ENCODE measurements at places on chromosomes 16 and 17.
A peak's percentile ranks its signal among the peaks of the same experiment; 100 is the strongest.

DNA sequence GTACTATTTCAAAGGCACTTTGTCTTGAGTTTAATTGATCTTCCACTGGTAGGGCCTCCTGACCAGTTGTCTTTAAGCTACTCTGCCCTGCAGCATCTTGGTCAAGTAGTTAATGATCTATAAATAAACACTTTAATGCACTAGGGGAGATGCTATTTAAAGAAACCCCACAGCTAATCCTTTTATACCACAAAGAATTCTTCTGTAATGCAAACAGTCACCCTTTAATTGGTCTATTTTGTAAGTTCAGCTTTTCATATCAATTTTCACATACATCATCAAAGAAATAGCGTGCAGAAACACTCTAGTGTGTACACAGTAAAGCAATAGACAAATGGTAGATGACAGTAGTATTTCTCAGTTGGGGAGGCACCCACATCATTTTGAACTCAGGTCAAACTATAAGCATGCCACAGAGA lies 70.3 kb downstream of the PMP22 start:
- DNase-seq = no peak

- DNase-seq = no peak
Observed at GRCh38 chr17:860805-861204, 78.7 kb downstream of the MRM3 start.

- no peak for DNase-seq
Observed at GRCh38 chr16:13254998-13255614, 353.7 kb downstream of the SHISA9 start.

DNA sequence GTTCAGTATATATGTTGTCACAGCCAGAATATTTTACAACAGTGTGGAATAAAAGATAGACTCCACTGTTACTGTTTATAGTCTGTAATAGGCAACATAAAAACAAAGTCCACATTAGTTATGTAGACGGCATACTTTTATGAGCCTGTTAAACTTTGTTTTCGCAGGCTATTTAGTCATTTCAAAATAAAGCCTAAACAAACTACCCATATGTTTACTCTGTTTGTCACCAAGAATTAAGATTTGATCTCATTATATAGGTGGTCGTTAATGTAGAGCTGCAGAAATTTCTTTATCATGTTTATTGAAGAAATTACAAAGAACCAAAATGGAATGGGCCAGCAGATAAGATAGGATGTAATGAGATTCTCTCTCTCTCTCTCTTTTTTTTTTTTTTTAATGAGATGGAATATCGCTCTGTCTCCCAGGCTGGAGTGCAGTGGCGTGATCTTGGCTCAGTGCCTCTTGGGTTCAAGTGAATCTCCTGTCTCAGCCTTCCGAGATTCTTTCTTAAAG lies 943.8 kb upstream of the SOX9 start:
- DNase-seq = no peak

DNA sequence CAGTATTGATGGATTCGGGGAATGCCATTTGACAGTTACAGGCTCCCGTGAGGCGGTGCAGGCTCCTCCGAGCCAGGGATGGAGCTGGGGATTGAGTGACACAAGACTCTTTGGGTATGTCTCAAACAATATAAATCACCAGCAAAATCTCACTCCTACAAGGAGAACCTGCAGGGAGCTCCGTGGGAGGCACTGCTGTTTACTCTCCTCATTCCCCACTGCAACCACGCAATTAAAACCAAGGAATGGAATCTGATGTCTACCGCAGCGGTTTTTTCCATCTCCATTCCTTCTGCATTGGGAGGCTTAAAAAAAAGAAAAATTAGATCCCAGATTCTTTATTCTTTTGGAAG lies 157.9 kb downstream of the WWOX start:
- DNase-seq = no peak

- DNase-seq = no peak
Observed at GRCh38 chr16:17038415-17038814, 432.3 kb downstream of the XYLT1 start.

GRCh38 chr17:47304186-47304585 lies 19.6 kb upstream of the EFCAB13 start:
- no peak for DNase-seq

DNA sequence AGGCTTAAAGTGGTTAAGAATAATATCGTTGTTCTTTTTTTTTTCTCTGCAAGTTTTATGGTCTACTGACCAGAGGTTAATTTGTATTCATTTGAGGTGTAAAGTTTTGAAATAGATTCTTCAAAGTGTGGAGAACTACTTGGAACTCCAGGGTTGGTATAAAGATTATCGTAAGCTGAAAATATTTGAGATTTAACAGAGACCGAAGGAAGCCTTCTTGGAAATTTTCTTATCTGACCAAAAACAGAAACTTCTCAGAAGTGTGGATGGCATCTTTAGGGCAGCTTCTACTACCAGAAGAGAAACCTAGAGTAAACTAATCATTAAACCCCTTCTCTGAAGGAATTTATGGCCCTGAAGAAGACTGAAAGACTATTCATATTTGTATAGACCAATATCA lies 206.8 kb upstream of the MON1B start:
- DNase-seq = no peak

DNA sequence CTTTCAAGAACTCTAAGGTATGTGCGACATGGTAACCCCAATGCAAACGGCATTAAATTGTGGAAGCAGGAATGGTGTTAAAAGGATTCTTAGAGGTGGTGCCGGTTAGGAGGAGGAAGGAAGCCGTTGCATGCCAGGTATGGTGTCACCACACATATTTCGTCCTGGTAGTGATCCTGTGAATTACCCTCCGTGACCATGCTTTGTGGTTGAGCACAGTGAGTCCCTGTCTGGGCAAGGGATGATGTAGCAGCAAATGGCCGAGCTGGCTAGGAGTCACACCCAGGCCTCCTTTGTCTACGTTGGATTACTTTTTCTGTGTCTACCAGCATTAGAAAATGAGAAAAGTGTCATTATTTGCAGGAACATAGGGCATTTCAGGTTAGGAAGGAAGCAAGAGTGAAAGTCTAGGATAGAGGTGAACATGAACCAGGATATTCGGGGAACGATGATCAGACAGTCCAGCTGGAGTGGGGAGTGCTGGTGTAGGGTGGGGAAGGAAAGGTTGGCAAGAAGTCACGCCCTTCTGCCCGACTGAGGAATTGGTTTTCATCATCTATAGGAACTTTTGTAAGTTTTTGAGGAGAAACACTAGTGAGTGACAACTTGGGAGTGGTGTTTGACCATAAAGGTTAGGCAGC lies 123.5 kb downstream of the PRKCA start:
- DNase-seq = no peak

GRCh38 chr16:3193221-3194212 lies 5.5 kb downstream of the OR1F1 start:
- DNase-seq = no peak

GRCh38 chr16:86959091-86959651 lies 358.0 kb downstream of the C16orf95 start:
- no peak for DNase-seq

- DNase-seq = no peak
Observed at GRCh38 chr16:11915114-11915643, 577 bp downstream of the GSPT1 start.

- no peak for DNase-seq
Observed at GRCh38 chr17:4934173-4934979, 2.3 kb downstream of the GP1BA start.

DNA sequence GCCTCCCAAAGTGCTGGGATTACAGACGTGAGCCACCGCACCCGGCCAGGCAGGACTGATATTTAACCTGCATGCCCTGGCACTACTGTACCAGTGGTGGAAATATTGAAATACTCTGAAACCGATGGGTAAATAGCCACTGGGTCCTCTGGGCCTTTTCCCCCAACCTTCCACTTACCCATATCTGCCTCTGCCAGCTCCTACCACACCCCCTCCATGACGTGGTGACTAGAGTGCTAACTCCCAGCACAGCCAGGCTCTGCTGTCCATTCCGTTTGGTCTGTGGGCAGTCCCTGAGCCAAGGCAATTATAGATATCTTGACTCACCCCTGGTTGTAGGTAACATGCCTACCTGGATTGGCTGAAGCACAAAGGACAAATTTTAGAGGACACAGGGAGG lies 187.8 kb downstream of the PRKCB start:
- DNase-seq = no peak

DNA sequence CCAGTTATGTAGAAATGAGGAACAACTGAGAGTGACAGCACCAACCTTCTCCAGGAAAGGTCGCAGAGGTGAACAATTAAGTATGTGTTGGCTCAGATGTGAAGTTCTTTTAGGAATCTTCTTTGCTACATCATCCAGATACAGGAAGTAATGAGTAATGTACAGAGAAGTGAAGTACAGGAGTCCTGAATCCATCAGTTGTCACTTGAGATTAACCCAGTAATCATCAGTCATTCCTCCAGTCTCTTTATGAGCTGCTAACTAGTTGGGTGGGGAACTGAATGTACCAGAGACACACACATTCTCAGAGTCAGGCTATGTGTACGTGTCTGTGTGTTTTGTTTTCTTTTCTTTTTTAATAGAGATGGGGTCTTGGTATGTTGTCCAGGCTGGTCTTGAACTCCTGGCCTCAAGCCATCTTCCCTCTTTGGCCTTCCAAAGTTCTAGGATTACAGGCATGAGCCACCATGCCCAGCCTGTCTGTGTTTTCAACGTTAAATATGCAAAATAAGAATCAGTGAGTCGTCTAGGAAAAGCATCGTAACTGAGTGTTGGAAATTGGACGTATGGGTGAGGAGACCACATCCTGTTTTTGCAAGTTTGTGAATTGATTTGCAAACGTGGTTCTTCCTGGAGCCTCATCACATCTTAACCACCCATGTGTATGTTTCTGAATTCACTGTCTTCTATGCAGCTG lies 19.9 kb downstream of the ZNF200 start:
- no peak for DNase-seq

GRCh38 chr16:46973996-46974324 lies 486 bp upstream of the DNAJA2 start:
- no peak for DNase-seq

DNA sequence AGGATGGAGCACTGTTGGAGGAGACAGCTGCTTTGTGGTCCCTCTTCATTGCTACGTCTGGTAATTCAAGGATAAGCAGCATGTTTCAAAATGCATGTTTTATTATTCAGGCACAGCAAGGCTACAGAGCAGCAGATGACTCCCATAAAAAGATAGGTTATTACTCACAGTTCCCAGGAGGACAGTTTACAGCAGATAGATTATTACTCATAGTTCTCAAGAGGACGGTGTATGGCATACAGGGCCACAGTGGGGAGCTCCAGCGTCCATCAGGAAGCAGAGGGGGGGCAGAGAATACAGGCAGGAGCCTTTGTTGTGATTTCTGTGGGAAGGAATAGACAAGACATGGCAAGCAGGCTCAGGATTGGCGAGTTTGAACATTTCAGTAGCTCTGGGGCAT lies 72.9 kb downstream of the DNAH9 start:
- DNase-seq = no peak

GRCh38 chr17:78268951-78269905 lies 37.8 kb downstream of the TMEM235 start:
- no peak for DNase-seq

DNA sequence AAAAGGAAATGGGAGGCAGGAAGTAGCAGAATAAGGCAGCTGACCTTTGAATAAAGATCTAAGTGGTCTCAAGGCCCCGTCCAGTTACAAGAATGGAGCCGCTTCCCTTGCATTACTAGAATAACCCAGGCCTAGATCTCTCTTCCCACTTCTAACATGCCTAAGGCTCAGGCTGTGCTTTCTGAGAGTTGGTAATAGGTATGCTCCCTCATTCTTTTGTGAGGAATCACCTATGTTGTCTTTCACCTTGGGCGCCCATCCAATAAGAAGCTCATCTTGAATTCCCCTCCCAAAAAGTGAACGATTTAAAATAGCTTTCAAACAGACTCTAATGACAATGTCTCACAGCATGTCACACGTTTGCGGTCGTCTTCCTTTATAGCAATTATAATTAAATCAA lies 101.2 kb downstream of the KCNJ2 start:
- DNase-seq = no peak

GRCh38 chr17:45951941-45952340 lies 47.1 kb upstream of the STH start:
- no peak for DNase-seq

GRCh38 chr17:7436556-7437368 lies 1.5 kb downstream of the TMEM102 start:
- peak; percentile 31 for DNase-seq

DNA sequence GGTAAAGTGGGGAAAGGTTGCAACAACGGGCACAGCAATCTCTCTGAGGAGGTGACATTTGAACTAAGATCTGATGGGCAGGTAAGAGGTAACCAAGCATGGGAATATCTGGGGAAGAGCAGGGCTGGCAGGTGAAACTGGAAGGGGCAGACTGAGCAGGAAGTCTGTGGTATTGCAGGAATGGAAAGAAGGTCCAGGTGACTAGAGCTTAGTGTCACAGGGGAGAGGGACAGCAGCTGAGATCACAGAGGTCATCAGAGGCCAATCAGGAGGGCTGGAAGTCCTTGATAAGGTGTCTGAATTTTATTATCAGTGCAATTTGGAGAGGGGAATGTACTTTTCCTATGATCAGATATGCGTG lies 73.3 kb upstream of the DHX40 start:
- no peak for DNase-seq

- no peak for DNase-seq
Observed at GRCh38 chr16:58855291-58855863, 121.3 kb upstream of the GOT2 start.

GRCh38 chr16:86901483-86901882 lies 323.1 kb downstream of the FOXL1 start:
- no peak for DNase-seq

GRCh38 chr17:34393401-34393800 lies 30.4 kb upstream of the CCL1 start:
- DNase-seq = no peak

DNA sequence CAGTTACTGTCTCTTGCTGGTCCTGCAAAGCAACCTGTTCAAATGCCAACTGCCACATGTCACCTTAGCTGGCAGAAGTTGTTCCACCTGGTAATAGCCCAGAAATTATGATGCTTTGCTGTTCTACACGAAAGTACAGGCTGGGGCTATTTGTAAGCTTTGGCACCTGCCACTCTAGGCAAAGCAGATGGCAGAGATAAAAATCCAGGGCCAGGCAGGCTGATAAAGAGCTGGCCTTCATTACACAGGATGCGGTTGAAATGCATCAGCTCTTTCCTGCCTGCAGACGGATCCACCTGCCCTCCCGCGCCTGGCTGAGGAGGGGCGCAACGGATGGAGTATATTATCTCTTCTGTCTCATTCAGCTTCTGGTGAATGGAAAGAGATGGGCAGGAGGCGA lies 29.3 kb upstream of the KDM8 start:
- no peak for DNase-seq

DNA sequence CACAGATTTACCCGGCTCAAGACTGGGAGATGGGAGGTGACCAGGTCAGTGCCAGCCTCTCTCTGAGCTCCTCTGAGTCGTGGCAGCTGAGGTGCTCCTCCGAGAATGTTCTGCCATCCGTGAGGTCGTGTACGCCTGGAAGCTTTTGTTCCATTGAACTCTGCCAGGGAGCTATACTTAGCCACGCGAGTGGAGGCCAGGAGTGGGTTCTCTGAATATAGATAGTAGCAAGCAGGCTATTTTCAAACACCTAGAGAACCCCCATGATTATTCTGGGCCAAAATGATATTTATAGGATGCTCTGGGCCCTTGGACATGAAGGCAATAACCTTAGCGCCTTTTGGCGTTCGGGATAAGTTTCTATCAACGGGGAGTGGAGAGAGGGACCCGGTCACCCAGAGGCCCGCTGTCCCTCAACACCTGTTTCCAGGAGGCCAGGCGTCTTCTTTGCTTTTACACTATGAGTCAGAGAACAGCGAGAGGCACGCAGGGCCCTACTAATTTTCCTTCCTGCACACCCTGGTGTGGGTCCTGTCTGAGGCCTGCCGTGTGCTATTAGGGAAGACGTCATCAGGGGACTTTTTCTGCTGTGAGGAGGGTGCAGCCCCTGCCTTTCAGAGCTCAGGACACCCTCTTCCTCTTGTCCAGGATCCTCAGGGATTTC lies 11.0 kb upstream of the MVD start:
- no peak for DNase-seq

- no peak for DNase-seq
Observed at GRCh38 chr17:16937431-16937830, 34.5 kb downstream of the TNFRSF13B start.

All from stimulated activated CD8-positive, alpha-beta memory T cell treated with anti-CD3 and anti-CD28 coated beads, Interleukin-7, amount 100 ng/mL, for 24 hours (primary cell).